ENCODE measurements at places on chromosomes 2 and 18. TPM values are rescaled to one million over a fixed set of nuclear protein-coding genes. Genes with fewer than 3 reads are reported as not detected.

CPS1 gene
- 2.7 TPM for total RNA-seq

REG3A gene
- 0.79 TPM for total RNA-seq

SATB2 gene
- total RNA-seq, result 133 TPM

SPRED2 gene
- total RNA-seq, result 36.9 TPM

C18orf54 gene
- 2.9 TPM for total RNA-seq

CASP10 gene
- total RNA-seq, result 28.0 TPM

GRCh38 chr18:9823805-9824473 lies 61.8 kb upstream of the TXNDC2 start:
- DNase-seq, result peak; percentile 13

GRCh38 chr2:86783615-86784339 lies 6.9 kb downstream of the CD8A start:
- no peak for DNase-seq

DNA sequence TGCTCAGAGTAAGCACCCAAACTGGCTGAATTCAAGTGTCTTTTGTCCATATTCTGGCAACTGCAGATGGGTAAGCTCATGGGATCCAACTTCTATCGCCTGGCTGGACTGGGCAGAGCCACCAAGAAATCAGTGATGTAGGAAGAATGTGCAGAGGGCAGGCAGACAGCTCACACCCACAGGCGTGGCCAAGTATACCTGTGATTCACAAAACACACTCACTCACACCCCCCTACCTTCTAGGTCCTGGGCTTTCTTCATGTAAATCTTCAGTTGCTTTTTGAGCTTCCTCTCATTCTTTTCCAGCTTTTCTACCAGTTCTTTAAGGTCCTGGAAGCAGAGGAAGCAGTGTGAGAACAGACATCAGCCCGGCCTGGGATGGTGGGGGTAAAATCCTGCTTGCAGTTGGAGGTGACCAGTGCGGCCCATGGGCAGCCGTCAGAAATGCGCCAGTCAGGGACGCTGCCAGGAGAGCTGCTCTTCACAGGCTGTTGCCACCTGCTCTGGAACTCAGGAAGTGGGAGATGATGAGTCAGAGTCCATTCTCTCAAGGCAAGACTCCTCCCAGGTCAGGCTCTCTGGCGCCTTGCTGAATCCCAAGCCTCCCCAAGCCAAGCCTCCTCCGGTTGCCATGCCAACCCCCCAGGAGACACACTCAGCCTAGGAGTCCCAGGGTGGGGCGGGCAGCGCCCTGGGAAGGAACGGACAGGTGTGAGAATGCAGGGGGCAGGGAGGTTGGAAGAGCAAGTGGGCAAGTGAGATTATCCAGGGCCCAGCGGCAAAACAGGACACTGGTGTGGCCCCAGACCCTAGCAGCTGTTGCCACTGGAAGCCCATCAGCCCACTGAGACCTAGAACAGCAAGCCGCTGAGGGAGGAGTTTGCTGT lies 36.2 kb upstream of the ACAA2 start:
- DNase-seq, result peak; percentile 96

GRCh38 chr2:59047373-59047995 lies 806.4 kb upstream of the FANCL start:
- DNase-seq, result no peak

DNA sequence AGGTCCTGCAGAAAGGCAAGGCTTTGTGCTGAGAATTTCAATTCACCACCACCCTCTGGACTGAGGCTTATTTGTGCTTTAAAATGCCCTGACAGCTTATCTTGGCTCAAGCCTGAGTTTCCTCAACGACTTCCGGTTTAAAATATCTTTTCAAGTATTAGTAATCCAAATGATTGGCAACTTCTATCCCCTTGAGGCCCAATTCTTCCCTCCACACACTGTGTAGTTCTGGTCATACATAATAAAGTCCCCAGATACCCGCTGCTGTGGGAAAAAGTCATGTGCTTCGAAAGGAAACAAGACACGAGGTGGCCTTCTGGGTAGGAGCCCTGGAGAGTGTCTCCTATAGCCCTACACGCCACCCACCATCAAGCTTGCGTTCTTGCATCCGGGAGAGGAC lies 393.4 kb downstream of the ALK start:
- DNase-seq, result no peak

GRCh38 chr2:166610913-166611305 lies 116.9 kb upstream of the SCN7A start:
- DNase-seq, result no peak

GRCh38 chr2:71787108-71787415 lies 333.7 kb downstream of the DYSF start:
- peak; percentile 8 for DNase-seq

- DNase-seq, result no peak
Observed at GRCh38 chr18:56825878-56826277, 174.7 kb downstream of the WDR7 start.

GRCh38 chr2:53768242-53768542 lies 588 bp downstream of the CHAC2 start:
- no peak for DNase-seq

GRCh38 chr2:120396013-120396860 lies 50.3 kb downstream of the INHBB start:
- DNase-seq, result no peak

- DNase-seq, result no peak
Observed at GRCh38 chr2:73979686-73980085, 5.0 kb upstream of the TET3 start.

DNA sequence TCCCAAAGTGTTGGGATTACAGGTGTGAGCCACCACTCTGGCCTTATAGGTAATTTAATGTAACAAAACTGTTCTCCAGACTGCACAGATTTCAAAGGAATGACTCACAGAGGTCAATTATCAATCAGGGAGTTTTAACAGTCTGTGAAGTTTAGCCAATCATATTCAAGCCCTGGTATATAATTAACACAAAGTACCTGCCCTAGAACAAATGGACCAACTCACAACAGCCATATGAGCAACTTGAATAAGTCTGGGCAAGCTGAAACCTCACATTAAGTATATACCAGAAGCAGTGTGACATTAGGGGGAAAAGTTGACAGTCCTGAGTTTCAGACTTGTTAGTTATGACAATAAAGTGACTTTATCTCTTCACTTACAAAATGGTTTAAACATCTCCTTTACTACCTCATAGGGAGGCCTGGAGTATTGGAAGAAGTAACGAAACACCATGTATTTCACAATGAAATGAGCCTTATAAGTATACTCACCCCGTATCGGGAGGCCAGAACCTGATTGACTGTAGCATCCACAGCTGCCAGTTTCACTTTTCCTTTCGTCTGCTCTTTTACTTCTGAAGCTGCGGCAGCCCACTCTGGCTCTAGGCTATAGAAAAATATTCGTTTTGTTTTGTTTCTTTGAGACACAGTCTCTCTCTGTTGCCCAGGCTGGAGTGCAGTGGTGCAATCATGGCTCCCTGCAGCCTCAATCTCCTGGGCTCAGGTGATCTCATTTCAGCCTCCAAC lies 22.2 kb downstream of the PDIA6 start:
- DNase-seq, result no peak

DNA sequence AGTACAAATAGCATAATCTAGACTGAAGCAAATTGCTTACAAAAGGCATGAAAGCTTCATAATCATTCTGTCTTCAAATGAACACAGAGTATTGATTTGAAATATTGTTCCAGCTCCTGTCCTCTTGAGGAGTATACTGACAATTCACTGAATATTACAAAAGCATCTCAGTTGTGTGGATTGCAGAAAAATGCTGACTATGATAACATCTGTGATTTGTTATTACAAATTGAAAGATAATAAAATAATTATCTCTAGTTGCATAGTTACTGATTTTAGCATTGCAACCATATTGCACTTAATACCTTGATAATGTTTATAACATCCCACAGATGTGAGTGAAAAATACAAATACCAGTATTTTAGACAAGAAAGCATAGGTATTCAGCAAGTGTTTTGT lies 49.2 kb upstream of the FN1 start:
- DNase-seq, result no peak

GRCh38 chr2:23546913-23547312 lies 161.9 kb downstream of the KLHL29 start:
- DNase-seq, result no peak

DNA sequence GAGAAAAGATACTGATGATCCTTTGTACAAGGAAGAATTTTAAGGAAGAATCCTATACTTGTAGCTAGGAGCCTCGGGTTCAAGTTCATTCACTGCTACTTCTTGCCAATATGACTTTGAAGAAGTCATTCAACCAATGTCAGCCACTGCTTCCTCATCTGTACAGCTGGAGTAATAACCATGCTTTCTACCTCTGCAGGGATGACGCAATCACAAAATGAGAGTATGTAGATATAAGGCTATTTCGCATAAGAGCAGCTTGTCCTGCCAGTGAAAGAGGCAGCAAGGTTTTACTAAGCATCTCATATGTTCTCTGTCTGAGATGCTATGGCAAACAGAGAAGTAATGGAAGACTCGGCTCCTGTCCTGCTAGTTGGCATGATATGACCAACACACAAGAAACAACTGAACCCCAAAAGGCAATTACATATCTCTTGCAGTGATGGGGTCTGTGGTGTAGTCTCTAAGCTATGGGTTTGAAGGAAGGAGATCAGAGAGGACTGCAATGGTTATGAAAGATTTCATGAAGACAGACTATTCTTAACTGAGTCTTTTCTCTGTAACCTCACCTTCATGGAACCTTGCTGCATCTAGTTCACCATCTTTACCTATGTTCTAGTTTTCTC lies 9.2 kb downstream of the AAK1 start:
- DNase-seq, result no peak

- no peak for DNase-seq
Observed at GRCh38 chr2:5734859-5735520, 42.8 kb downstream of the SOX11 start.

- no peak for DNase-seq
Observed at GRCh38 chr18:8503248-8503647, 106.0 kb upstream of the RAB12 start.

DNA sequence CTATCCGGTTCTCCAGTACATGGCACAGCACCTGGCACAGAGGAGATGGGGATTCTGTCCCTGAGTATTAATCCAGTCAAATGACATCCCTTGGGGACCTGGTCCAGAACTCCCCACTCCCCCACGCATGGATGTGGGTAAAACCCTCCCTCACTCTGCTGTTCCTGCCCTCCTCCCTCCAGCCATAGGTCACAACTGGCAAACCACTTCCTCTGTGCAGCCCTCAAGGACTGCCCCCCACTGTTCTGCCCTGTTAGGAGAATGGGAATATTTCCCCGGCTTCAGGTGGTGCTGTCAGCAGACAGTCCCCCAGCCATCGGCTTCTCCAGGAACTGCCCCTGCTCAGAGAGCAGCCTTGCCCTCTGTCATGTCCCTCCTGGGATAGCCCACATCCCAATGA lies 1.5 kb upstream of the TFCP2L1 start:
- DNase-seq, result no peak

DNA sequence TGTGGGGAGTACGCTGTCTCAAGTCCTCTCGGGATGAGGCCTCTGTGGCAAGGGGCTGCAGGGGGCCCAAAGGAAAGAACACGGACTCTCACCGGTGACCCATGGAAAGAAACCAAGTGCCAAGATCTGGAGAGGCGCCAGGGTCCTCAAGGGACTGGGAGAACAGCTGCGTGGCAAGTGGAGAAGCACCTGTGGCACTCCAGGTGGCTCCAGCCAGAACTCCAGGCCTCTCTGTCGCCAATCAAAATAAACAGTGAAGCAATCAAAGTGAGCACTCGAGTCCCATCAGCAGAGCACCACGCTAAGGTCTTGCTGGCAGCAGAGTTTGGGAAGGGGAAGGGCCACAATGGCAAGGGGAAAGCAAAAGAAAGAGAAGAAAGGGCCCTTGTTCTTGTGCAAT lies 54.7 kb downstream of the BCL2 start:
- no peak for DNase-seq

GRCh38 chr2:23993736-23994269 lies 16.1 kb upstream of the MFSD2B start:
- no peak for DNase-seq

DNA sequence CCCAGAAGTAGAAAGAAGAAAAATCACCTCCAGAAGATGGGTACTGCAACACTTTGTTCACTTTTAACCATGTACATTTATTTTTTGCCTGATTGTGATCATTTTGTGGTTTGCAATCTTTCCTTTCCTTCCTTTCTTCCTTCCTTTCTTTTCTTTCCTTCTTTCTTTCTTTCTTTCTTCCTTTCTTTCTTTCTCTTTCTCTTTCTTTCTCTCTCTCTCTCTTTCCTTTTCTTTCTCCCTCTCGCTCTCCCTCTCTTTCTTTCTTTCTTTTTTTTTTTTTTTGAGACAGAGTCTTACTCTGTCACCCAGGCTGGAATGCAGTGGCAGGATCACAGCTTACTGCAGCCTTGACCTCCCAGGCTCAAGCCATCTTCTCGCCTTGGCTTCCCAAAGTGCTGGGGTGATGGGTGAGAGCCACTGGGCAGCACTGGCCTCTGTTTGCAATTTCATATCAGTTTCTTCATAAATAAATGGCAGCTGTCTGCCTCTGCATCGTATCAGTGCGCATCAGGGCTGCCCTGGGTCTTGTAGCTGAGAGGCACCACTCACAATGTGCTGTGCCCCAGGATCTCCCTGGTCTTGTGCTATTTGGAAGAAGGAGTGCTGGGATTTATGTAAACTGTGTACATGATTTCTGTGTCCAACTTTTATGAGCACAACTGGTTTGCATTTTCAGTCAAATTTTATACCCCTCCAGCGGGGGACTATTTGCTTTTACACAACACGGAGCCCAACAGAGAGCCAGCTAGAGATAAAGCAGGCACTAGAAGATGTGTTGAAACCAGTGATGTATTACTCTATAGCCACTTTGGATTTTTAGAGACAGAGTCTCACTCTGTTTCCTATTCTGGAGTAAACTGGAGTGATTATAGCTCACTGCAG lies 6.9 kb upstream of the LIMS2 start:
- DNase-seq, result no peak

- no peak for DNase-seq
Observed at GRCh38 chr2:71759060-71759459, 305.7 kb downstream of the DYSF start.

DNA sequence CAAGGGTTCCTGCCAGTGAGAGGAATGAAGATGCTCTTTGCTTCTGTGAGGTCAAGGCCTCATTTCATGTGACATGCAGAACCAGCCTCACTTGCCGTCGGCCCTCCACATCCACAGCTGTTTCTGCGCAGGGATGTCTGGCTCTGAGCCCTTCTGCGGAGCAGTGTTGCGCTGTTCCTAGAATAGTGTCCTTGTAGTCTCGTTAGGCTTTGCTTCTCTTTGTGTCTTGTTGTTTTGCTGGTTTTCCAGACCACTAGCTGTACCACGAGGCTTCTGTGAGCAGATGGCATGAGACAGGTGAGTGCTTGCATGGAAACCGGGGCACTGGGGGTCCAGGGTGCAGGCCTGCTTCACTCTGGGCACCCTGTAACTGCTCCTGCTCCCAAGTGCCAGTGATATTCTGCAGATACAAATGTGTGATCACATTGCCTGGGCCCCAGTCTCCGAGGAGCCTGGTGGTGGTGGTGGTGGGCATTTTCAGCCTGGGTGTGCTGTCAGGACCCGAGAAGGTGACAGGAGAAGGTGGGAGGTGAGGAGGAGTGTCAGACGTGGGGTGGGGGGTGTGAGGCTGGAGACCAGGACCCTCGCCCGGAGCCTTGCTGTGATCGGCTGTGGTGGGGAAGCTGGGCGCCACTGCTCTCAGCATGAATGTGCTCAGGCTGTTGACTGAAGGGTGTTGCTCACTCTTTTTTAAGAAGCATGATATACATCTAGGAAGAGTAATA lies 34.3 kb downstream of the LDLRAD4 start:
- no peak for DNase-seq

- no peak for DNase-seq
Observed at GRCh38 chr2:1804865-1805264, 60.5 kb upstream of the PXDN start.

- no peak for DNase-seq
Observed at GRCh38 chr2:44155666-44156446, 12.8 kb upstream of the PPM1B start.

- no peak for DNase-seq
Observed at GRCh38 chr2:163368655-163369054, 367.2 kb downstream of the FIGN start.

Measured in colonic mucosa (tissue), 4 donors.